CD4-positive, alpha-beta T cell treated with Interleukin-15 for 1 hour (primary cell): ENCODE measurements at places on chromosomes 12 and 14.

GRCh38 chr12:30631740-30632139 lies 63.9 kb downstream of the IPO8 start:
- DNase-seq, result no peak

GRCh38 chr12:89064151-89064550 lies 288.1 kb downstream of the DUSP6 start:
- no peak for DNase-seq

- DNase-seq, result no peak
Observed at GRCh38 chr12:30858471-30858870, 68.1 kb upstream of the TSPAN11 start.

DNA sequence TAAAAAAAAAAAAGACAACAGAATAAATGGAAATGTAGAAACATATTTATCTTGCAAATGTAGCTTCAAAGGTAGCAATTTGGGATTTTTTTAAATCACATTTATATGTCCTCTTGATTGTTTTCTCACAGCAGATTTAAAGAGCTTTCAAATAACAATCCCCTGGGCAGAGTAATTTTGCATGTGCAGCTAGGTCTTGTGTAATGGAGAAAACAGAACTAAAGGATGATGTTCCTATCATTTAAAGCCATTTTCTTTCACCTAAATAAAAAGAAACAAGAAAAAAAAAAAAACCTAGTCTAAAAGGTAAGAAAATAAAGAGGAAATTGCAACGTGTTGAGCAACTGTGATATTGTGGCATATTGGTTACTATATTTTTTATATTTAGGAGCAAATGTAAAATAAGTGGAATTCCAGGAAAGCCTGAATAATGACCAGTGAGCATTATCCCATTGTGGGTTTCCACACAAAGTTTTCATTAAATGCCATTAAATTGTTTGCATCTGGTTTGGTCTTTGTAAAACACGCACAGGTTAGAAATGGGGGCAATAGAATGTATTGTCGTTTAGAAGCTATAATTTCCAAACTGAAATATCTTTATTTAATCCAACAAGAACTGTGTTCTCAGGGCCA lies 215.6 kb downstream of the SLC6A15 start:
- DNase-seq, result no peak

DNA sequence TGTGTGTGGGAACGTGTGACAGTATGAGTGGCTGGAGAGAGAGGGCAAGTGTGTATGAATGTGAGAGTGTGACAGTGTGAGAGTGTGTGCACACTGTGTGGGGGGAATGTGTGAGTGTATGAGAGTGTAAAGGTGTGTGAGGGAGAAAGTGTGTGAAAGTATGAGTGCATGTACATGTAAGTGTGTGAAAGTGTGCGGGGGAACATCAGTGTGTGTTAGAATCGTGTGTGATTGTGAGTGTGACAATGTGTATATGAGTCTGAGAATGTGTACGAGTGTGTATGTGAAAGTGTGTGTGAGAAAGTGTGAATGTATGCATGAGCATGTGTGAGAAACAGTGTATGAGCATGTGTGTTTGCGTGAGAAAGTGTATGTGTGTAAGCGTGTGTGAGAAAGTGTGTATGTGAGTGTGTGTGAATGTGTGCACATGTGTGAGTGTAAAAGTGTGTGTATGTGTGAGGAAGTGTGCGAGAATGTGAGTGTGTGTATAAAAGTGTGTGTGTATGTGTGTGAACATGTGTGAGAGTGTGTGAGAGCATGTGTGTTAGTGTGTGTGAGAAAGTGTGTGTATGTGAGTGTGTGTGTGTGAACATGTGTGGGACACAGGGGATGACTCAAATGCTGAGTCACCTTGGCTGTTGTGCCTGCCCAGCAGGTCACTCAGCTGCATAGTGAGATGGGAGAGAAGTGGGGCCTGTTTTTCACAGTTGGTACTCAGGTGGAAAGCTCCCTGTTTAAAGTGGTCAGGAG lies 220.5 kb upstream of the TBX3 start:
- DNase-seq, result no peak

GRCh38 chr12:102948941-102949352 lies 8.5 kb upstream of the ASCL1 start:
- DNase-seq, result no peak

- DNase-seq, result no peak
Observed at GRCh38 chr12:232731-233614, 19.0 kb upstream of the SLC6A12 start.

DNA sequence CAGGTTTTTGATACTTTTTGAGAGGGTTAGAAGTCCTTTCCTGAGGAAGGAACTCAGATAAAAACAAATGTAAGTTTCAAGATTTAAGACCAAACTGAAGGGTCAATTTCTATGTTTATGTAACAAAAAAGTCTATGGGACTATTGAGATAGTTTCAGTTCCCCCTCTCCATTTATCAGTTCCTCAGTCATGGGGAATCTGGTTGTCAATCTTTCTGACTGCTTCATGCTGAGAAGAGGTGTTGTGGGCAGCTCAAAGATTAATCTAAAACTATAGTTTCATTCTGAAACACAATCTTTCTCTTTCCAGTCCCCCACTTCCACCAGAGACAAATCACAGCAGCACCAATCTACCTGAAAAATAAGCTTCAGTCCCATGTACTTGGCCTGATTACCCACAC lies 93.7 kb downstream of the KCNMB4 start:
- DNase-seq, result no peak

DNA sequence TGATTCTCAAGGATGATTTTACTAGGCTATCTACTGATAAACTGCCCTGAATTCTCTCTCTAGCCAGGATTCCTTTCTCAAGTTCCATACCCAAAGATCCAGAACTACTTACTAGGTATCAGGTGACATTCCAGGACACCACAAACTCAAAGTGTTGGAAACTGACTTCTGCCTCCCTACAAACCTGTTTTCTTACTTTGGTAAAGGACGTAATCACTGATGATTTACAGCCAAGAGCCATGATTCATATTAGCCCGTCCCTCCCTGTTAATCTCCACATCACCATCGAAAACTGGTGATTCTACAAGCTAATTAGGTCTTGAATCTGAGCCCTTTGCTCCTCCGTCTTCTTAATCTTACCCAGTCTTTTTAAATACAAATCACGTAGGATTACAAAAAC lies 1.0 kb upstream of the ATG14 start:
- DNase-seq, result no peak

DNA sequence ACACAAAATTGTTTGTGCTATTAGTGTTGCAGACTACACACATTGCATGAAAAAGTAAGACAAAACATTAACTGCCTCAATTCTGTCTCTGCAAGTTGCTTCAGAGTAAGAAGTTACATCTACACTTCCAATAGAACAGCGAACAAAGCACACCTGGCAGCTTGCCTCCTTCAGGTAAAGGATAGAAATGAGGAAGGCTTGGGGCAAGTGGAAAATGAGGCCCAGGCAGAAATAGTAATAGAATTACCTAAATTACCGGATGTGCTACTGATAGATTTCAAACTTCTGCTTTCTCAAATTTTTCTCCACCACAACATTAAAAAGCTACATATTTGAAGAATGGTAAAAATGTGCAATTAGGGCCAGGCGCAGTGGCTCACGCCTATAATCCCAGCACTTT lies 37.7 kb downstream of the CCDC175 start:
- DNase-seq, result no peak

DNA sequence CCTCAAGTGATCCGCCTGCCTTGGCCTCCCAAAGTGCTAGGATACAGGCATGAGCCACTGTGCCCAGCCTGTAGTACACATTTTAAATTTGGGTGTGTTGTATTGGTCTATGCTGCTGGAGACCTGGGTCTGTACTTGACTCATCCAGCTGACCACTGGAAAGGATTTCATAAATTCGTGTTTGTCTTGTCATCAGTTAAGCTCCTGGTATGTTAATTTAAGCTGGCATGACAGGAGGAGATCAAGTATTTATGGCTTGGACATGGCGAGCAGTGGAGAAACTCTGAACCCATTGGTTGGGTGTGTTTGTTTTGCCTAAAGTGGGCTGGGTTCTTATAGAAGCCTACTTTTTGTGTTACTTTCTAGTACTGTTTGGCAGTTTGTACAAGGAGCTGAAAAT lies 24.2 kb downstream of the YY1 start:
- DNase-seq, result no peak

DNA sequence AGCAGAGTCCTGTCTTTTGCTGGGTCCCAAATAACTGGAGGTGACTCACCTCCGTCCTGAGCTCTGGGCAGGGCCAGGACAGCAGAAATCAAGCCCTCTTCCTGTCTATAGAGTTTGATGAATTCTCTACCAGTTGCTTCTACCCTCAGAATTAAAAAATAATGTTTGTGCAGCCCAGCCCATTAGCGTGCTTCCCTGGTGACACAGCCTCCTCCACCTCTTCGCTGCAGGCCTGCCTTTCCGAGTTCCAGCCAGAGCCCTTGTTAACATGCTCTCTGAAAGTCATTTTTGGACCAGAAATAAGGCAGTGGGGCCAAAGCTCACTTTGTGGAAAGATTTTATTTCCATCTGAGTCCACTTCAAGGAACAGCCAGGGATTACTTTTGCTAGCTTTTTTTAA lies 94.0 kb downstream of the TBX5 start:
- no peak for DNase-seq

DNA sequence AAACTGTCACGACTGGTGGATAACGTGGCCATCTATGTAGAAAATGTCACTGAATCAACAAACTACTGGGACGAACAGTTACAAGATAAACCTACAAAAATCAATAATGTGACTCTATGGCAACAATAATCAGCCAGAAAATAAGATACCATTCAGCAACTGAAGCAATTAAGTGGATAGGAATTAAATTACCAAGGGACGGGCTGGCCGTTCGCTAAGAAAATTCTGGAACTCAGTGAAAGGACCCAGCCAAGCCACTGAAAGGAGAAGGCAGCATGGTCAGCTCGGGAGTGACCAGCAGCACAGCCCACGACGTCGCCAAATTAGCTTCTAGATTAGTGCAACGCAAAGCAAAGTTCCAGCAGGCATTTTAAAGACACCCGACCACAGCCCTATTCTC lies 33.6 kb upstream of the TMEM179 start:
- no peak for DNase-seq

- DNase-seq, result no peak
Observed at GRCh38 chr12:71710276-71711125, 24.6 kb downstream of the TMEM19 start.

DNA sequence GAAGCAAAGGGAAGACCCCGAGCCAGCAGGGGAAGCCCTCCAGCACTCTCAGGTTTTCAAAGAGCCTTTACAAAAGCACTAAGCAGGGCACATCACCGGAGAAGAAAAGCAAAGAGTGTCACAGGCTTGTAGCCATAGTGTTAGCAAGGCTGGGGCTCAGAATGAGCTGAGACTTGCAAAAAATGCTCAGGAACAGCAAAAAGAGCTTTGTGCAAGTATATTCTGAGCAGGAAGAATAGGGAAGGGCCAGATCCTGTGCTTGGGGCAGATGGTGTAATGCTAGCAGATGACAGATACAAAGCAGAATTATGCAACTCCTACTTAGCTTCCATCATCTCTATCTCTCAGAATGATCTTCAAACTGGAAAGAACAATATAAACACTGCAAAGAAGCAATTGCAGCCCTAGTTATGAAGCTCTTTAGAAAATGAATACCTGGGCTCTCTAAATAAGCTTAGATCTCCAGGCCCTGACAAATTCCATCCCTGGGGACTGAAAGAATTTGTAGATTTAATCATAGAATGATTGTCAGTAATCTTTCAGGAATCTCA lies 23.7 kb upstream of the PARP11 start:
- DNase-seq, result no peak

- no peak for DNase-seq
Observed at GRCh38 chr12:104147346-104147745, 9.3 kb upstream of the NFYB start.

GRCh38 chr12:105856048-105856405 lies 282.7 kb downstream of the NUAK1 start:
- no peak for DNase-seq

DNA sequence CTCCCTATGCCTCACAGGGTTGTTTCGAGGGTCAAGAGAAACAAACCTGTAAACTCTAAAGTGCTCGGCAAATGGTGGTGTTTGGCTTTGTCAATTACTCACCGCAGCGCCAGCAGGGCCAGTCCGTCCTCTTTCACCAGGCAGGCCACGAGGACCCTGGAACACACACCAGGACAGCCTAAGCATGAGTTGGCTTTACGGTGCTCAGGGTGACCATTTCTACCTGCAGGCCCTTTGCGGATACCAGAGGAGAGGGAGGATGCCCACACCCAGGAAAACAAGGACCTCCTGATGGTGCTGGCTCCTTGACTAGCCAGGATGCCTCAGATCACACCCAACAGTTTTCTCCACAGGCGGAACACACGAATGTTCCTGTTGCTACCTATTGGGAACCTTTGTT lies 11.5 kb downstream of the COL2A1 start:
- no peak for DNase-seq

DNA sequence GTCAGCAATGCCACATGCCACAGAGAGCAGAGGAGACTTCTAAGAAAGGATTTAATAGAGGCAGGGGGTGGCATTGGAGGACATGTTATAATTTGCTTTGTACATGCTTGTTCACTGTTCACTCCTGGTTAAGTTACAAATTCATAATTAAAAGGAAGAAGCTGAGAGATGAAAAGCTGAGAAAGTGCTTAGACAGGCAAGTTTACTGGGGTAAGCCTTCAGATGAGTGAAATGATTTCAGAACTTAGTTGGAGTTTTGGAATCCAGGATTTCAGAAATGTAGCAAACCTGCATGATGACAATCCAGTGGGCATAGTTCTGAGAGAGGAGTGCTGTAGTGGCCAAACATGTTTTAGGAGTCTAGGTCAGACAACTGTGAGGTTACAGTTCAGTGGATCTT lies 67.3 kb upstream of the FBXO33 start:
- no peak for DNase-seq

- DNase-seq, result no peak
Observed at GRCh38 chr14:88493392-88494185, 61.2 kb downstream of the PTPN21 start.

- DNase-seq, result no peak
Observed at GRCh38 chr14:93061380-93062012, 54.2 kb downstream of the ITPK1 start.

GRCh38 chr12:52082026-52082668 lies 2.6 kb downstream of the SMIM41 start:
- DNase-seq, result peak; percentile 13

- no peak for DNase-seq
Observed at GRCh38 chr14:20559461-20559904, 1.4 kb downstream of the RNASE9 start.

- DNase-seq, result peak; percentile 48
Observed at GRCh38 chr12:38905480-38906351, at the start of gene CPNE8. Gene CPNE8 (minus strand): TSS chr12:38905591. CDS start chr12:38905534, 57 bp downstream.

- DNase-seq, result no peak
Observed at GRCh38 chr14:93116676-93117200, 1.0 kb upstream of the ITPK1 start.

- DNase-seq, result no peak
Observed at GRCh38 chr12:64781280-64782190, 22.3 kb upstream of the GNS start.

DNA sequence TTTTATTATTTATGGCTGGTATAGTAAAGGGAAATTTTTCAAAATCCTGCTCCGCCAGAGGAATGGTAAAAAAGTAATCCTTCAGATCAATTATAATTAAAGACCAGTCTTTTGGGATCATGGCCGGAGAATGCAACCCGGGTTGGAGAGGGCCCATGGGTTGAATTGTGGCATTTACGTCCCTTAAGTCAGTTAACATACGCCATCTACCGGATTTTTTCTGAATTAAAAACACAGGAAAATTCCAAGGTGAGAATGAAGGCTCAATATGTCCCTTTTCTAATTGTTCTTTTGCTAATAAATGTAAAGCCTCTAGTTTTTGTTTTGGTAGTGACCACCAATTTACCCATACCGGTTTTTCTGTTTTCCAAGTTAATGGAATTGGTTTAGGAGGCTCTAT lies 602.8 kb downstream of the ALG10 start:
- no peak for DNase-seq
